IMR-90 (cell line): ENCODE measurements at places on chromosomes 7 and 10. TPM values are rescaled to one million over a fixed set of nuclear protein-coding genes. Genes with fewer than 3 reads are reported as not detected.

DNA sequence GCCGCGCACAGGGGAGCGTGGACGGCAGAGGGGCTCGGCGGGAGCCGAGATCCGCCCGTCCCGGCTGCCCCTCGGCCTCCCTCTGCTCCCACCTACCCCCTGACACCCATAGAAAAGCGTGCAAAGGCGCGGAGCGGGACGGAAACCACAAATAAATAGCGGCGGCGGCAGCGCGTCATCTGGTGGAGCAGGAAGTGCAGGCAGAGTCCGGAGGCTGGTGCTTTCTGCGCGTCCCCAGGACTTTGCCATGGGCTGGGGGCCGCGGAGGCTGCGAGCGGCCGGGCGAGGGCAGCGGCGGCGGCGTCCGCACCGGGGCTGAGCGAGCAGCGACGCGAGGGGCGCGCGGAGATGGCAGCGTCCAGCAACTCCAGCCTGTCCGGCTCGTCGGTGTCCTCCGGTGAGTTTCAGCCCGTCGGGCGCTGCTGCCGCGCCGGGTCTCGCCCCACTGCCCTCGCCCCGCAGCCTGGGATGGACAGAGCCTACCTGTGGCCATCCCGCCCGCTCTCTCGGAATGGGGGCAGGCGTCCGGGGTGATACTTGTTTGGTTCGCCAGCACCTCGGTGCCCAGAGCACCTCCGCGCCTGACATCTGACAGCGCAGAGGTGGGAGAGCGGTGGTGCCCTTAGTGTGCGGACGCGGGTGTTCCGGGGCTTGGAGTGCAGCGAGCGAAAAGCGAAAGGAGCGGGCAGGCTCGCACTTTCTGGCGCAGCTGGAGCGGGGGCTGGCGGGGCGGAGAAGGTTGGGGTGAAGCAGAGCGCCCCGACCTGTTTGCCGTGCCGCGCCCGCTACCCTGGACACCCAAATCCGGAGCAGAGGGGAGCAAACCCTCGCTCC lies at the start of gene CHN2:
Gene CHN2, plus strand, starts transcription at position 182 of the 834 bp plus-strand sequence.
- DNase-seq = no peak

GRCh38 chr10:30680908-30681307 lies 51.4 kb upstream of the LYZL2 start:
- no peak for DNase-seq

DNA sequence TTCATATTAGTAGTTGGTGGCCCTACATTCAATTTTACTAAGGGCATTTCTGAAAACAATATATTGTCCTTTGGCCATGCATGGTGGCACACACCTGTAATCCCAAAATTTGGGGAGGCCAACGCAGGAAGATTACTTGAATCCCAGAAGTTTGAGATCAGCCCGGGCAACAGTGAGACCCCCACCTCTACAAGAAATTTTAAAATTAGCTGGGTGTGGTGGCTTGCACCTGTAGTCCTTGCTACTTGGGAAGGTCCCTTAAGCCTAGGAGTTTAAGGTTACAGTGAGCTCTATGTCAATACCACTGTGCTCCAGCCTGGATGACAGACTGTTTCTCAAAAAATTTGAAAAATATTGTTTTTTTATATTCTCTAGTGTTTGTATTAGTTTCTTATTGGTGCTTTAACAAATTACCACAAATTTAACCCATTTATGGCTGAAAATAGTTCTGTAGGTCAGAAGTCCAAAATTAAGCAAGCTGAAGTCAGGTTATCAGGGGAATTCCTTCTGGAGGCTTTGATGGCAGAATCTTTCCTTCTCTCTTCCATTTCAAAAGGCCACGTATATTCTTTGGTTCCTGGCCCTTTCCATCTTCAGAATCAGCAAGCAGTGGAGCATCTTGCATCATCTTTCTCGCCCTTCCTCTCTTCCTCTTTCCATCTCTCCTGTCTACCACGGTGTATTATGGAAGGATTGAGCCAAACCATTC lies 12.4 kb downstream of the CBX3 start:
- no peak for DNase-seq

ITPRIP gene
- 7.2 and 7.5 TPM in 2 replicates for total RNA-seq

ATRNL1 gene
- 0.18 and 0.56 TPM in 2 replicates for total RNA-seq
